Dorsolateral prefrontal cortex (tissue), 122 donors: ENCODE measurements at places on chromosomes 12 and 14.

DNA sequence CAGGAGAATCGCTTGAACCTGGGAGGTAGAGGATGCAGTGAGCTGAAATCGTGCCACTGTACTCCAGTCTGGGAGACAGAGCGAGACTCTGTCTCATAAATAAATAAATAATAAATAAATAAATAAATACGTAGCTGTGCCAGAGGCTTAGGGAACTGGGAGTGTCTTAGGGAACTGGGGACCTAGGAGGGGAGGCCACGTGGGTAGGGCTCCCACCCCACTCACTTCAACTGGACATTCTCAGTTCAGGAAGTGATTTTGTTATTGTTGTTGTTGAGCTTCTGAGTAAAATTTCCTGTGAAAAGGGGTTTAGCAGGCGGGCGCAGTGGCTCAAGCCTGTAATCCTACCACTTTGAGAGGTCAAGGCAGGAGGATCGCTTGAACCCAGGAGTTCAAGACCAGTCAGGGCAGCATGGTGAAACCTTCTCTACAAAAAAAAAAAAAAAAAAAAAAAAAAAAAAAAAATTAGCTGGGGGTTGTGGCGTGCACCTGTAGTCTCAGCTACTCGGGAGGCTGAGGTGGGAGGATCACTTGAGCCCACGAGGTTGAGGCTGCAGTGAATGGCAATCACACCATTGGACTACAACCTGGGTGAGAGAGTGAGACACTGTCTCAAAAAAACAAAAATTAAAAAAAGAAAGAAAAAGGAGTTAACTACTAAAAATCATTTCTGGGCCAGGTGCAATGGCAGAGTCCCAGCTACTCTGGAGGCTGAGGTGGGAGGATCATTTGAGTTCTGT is 19.0 kb upstream of the ANKRD9 start:
- no peak for DNase-seq

- no peak for DNase-seq
These were observed 67.0 kb downstream of the PTHLH start for GRCh38 chr12:27905285-27906126.

GRCh38 chr12:119727600-119728443 is 59.9 kb downstream of the PRKAB1 start:
- DNase-seq = peak; percentile 52

DNA sequence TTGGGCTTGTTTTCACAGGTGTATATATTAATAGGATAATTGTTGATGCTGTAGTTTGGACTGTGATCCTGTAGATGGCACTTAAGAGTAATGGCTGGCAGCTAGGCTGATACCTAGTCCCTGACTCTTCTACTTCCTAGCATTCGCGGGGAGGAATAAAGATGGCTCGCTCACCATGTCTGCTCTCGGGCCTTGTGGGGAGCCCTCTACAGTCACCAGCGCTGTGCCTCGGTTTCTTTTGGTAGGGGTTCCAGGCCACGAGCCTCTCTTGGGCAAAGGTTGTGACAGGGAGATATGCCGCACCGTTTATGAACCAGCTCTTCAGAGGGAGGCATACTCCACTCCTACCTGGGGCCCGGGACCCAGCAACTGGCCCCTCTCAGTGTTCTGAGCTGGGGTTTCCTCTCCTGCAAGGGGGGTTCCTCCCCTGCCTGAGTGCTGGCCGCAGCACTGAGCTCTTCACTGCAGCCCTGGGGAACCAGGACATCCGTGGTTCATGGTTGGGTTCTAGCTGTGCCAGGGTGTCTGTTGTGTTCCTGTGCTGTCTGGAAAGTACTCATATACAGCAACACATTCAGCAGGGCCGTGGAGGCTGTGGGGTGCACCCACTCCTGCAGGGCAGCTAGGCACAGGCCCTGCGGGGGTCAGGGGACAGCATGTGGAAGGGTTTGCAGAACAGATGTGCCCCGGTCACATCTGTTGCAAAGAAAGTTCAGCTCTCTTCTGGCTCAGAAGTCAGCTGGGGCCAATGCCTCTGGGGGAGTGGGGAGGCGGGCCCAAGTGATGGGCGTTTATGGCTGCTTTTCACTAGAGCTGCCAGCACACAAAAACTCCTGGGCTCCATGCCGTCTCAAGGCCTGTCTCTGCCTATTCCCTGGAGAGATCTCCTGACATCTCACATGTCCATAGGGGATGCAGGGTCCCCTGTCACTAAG is 147.9 kb downstream of the PPFIA2 start:
- no peak for DNase-seq

GRCh38 chr14:105858676-105859025 is 332.3 kb downstream of the TMEM121 start:
- DNase-seq = no peak

GRCh38 chr14:46487582-46488350 is 163.8 kb downstream of the RPL10L start:
- no peak for DNase-seq
